ENCODE measurements at places on chromosomes 2 and 18.

GRCh38 chr2:73582364-73582763, 59.9 kb downstream of the NAT8 start:
- DNase-seq = no peak

DNA sequence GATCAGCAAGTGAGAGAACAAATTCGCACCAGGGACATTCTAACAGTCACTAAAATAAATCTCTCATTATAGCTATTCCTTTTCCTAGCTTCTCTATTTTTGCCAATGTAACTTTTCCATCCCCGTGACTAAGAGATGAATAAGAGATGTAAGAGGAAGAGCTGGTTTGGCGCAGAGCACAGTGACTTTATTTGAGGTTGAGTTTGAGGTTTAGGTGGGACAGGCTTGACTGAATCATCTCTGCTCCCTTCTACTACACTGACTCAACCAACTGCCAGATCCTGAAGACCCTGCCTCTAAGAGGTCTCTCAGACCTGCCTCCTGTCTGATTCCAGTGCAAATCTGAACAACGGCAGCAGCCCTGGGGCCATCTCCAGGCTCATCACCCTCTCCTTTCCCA, 28.0 kb downstream of the RFX8 start:
- no peak for DNase-seq

DNA sequence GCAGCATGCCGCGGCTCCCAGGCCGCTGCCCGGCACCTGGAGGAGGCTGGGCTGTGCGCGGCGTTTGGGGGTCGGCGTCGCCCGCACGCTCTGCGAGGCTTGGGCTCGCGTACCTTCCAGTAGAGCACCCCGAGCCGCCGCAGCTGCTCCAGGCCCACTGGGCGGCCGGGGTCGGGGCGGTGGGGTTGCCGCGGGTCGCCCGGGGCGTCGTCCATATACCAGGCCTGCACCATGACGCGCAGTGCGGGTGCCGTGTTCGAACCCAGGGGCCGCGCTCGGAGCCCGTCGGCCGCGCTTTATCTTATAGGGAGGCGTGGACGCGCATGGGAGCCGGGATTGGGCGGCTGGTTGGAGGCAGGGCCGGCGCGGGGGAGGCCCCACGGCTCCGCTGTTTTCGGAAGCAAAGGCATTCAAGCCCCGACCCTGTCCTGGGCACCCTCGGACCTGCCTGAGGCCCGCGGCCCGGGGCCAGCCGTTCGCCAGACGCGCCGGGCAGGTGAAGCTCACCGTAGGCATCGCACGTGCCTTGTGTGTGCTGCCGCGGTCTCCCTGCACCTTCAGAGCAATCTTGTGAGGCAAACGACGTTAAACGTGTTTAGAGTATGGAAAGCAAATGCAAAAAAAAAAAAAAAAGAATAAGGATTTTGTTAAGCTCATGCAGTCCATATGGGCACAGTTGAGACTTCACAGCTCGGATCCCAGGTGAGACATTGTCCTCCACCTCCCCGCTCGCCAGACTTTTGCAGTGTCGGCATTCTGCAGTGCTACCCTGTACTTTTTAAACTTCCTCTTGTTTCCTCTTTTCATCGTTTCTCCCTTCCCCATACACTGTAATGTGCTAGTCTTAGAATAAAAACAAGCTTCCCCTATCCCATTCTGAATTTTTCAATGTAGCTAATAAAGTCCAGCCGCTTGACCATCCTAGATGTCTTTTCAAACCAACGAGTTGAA, at the start of gene ADI1:
ADI1 (minus strand) TSS at position 277 of the 951 bp plus-strand sequence; CDS start at position 233, 44 bp downstream.
- DNase-seq = peak; percentile 69

DNA sequence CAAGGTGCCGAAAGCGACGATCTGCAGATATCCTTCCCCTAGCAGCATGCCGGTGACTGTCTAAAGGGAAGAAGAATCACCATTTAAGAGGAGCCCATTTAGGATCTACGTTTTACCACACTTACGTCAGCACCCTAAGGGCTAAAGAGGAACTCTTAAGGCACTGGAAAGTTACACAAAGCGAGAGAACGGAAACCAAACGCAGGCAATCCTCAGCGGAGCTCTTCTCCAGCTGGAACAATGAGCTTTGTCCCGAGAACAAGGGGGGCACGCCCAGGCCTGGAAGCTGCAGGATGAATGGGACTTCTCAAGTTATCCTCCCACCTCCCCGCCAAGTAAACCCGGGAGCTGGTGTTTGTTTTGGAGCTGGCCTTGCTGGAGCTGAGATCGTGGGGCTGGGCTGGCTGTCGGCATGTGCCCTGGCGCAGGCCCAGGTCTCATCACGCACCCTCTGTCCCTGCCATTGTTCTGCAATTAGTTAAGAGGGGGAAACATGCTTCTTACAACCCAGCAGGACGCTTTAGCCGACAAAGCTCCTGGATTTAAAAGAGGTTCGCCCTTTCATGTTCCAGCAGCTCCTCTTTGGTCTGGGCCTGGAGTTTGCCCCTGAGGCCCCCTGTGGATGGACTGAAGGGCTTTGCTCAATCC, 36.4 kb downstream of the PXDN start:
- no peak for DNase-seq

DNA sequence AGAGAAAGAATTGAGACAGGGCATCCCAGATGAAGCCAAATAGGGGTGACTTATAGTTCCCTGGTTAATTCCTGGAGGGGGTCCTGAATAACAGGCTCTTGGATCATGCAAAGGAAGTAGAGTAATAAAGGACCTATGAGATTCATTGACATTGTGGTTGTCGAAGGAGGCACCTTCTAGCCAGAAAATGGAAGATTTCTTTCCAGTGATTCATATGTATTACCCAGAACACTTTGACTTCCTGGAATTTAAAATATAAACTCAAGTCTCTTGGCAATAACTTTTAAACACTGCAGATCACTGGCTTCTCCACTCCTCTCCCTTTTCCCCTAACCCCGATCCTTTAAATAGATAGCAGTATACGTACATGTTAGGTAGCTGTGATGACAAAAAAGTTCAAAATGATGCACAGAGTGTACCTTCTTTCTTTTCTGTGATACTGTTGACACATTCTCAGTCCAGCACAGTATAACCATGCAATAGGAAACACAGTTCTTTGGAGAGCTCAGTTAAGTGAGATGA, 211.8 kb downstream of the LTBP1 start:
- no peak for DNase-seq

GRCh38 chr18:33020877-33021276, 248.1 kb upstream of the KLHL14 start:
- DNase-seq = no peak

DNA sequence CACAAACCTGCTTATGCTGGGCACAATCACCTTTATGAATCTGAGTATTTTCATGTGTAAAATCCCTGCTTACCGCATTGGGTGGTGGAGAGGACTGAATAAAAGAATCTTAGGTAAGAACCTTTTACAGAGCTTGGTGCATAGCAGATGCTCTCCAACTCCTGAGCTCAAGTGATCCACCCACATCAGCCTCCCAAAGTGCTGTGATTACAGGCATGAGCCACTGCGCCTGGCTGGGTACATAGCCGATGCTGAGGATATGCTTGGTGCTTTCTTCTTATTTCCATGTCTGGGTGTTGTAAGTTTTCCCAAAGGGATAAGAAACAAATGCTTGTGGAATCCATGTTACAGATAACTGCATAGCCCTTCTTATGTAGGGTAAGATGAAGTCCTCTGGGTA, 244.3 kb upstream of the PXDN start:
- DNase-seq = no peak

DNA sequence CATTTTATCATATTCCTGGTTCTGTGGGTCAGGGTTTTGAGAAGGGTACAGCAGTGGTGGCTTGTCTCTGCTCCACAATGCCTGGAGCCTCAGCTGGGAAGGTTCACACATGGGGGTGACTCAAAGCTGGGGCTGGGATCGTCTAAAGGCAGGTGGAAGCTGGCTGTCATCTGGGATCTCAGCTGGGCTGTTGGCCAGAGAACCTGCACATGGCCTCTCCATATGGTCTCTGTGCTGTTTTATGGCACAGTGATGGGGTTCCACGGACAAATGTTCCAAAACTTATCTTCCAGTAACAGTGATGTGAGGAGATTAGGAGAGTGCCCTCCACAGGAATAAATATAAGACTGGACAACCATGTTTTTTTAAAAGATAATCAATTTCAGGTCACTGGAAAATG, 191.4 kb downstream of the SS18 start:
- no peak for DNase-seq

DNA sequence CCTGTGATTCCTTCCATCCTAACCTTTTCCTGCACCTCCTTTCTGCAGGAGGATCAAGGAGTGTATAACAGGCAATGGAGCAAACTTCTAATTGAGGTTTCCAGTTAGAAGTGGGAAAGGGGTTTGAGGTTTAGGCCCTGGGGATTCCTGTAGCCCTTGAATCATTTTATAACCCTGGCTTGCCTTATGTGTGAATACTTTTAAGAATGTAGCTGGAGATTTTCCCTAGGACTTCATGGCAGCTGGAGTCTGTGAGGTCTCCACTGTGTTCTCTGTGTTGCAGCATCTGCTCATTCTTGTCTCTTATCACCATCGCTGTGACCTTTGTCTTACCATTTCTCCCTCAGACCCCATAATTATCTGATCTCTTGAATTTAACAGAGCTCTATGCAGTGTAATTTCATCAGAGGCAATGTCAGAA, 370.2 kb upstream of the SLC14A2 start:
- no peak for DNase-seq

- no peak for DNase-seq
Measured at GRCh38 chr2:174617120-174617519, 19.5 kb upstream of the WIPF1 start.

DNA sequence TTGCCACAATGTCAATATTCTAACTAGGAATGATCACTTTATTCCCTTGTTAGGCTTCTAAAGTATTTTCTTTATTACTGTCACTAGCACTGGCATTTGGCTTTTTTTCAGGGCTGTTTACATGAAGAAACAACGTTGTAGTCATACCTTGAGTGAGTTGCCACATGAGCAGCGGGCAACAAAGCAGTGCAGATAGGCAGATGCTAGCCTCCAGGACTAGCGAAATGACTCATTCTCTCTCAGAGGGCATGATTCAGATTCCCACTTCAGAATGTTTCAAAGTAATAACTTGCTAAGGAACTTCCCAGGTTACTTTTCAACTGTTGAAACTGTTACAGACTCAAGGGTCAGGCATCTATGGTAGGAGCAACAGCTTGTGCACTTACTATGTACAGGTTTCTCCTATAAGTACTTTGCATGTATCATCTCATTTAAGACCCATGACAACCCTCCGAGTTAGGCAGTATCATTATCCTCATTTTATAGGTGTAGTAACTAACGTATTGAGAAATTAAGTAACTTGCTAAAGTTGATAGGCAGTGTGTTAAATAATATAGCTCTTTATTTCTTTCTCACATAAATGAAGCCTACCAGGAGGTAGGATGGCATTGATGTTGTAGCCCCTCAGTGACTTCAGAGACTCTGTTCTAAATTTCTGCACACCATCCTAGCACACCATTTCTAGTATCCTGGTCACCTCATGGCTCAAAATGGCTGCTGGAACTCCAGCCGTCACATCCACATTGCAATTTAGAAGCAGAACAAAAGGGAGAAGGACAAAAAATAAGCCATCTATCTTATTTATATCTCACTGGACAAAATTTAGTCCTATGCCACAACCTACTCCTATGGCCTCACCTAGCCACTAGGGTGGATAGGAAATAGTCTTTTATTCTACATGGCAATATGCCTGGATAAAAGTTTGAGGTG, 83.3 kb downstream of the ICOS start:
- peak; percentile 30 for DNase-seq

GRCh38 chr2:18282026-18282425, 278.4 kb downstream of the RDH14 start:
- no peak for DNase-seq

GRCh38 chr2:177254433-177255226, 9.9 kb downstream of the NFE2L2 start:
- no peak for DNase-seq

DNA sequence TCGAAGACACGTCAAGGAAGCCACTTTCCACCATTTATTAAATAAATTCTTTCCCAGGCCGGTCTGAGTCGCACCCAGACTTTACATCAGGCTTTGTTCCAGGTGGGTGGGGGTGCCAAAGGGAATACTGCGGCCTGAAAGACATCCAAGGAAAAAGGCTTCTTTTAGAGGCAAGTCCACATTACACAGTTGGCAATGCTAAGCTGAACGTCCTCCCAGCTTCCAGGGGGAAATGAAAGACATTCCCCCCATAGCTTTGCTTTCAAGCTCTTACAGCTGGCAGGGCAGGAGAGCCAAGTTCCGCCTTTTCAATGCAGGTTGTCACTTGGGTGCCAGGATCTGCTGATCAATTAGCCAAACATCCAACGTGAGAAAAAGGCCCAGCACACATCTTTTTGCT, 36.5 kb upstream of the PTPN4 start:
- no peak for DNase-seq

DNA sequence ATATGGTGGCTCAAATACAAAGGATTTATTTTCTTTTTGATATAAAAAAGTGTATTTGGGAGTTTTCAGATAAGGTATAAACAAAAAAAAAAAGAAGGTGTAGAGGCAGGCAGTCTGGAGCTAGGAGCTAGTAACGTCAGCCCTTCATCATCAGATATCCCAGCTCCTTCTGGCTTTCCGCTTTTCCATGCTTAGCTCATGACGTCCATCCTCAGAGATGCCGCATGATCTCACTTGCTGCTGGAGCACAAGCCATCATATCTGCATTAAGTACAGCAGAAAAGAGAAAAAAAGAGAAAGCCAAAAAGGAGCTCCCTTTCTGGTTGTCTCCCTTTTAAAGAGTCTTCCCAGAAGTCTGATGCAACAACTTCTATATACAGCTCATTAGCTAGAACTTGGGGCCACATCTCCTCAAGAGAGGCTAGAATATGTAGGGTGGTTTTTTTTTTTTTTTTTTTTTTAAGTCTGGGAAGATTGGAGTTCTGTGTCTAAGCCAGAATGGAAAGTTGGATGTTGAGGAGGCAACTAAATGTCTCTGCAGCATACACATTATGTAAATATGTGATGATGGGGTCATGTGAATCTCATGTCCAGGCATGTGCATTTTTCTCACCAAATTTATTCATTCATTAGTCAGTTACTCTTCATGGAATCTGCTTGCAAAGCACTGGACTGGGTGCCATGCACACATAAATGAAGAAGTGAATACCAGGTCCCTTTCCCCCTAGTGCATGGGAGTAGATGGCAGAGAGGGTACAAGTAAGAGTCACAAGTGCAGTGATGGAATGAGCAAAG, 52.3 kb downstream of the DDX1 start:
- DNase-seq = no peak

DNA sequence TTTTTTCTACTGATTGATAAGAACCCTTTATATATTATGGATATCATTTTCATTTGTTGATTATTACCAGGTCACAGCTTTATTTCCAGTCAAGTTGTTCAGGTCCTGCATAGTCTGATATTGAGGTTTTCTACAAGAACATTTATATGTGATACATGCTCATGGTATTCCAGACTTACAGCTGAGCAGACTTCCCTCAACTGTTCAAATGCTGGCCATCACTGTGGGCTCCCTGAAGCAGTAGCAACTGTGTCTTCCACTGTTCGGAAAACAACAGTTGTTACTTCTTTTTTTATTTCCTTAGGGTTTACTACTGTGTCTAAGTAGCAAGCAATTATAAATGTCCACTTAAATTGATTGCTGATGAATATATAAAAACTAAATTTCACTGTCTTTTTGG, 79.5 kb downstream of the DGKD start:
- DNase-seq = no peak

- no peak for DNase-seq
Measured at GRCh38 chr2:70104231-70105111, 17.2 kb downstream of the PCBP1 start.

All from activated T-helper 9 cell treated with anti-CD3 and anti-CD28 coated beads, Interleukin-2, amount 50 U/mL, for 16 hours (primary cell).